Lower lobe of right lung (tissue), 2 donors: ENCODE measurements at places on chromosomes 1 and 21. TPM values are rescaled to one million over a fixed set of nuclear protein-coding genes. Genes with fewer than 3 reads are reported as not detected.
A peak's percentile ranks its signal among the peaks of the same experiment; 100 is the strongest.

Gene CRABP2
- 2.1 TPM for total RNA-seq

Gene LRRC38
- not detected for total RNA-seq

Gene RCAN3
- total RNA-seq: 16.7 TPM

Gene HTR6
- not detected for total RNA-seq

DNA sequence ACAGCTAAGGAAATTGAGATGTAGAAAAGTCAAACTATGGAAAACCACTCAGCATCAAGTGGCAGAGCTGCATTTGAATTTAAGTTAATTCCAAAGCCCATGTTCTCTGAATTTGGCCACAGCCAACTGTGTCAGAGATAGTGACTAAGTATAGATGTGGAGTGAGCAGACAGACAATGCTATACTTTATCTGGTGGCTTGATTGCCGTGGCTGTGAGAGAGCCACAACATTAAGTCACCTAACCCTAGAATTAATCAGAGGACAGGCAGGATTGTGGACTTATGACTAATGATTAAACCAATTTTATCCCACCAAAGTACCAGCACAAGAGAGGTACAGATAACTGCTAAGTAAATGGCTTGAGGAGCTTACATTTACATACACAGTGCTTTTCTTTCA lies 209.8 kb downstream of the TPR start:
- no peak overlapping the region for H3K4me3 ChIP-seq
- H3K4me1 ChIP-seq: no peaks in the 10 kb centered on the region
- DNase-seq: no peak
- peaks cover 5% of the 10 kb centered on the region for H3K36me3 ChIP-seq
- no peak overlapping the region for H3K27ac ChIP-seq
- no peaks in the 10 kb centered on the region for H3K27me3 ChIP-seq

- H3K27me3 ChIP-seq: no peaks in the 10 kb centered on the region
- DNase-seq: no peak
- H3K27ac ChIP-seq: no peak overlapping the region
- peaks cover 17% of the 10 kb centered on the region for H3K4me1 ChIP-seq
Observed at GRCh38 chr21:45347048-45347711, 57.8 kb upstream of the COL18A1 start.

- no peaks in the 10 kb centered on the region for H3K27me3 ChIP-seq
- peaks cover 61% of the 10 kb centered on the region for H3K4me1 ChIP-seq
- peak overlapping the region; percentile 41 for H3K27ac ChIP-seq
- no peak overlapping the region for H3K4me3 ChIP-seq
Observed at GRCh38 chr1:43541141-43541540, 10.5 kb downstream of the PTPRF start.

DNA sequence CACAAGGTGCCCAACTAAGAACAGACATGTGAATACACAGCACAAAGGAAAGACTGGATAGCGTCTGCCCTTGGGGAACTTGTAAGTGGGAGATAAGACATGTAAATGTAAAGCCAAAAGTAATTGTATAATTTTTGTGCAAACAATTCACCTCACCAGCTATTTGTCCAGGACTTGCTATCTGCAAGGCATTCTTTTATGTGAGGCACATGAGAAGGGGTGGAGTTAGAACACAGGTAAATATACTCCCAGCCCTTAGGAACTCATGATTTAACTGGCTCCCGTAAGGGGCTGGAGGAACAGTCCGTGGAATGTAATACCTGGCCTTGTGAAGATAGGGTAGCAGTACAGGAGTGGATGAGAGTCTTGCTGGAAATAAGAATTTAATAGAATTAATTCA lies 61.3 kb downstream of the CDK18 start:
- H3K36me3 ChIP-seq: no peaks in the 10 kb centered on the region
- H3K4me3 ChIP-seq: no peak overlapping the region
- peaks cover 29% of the 10 kb centered on the region for H3K27me3 ChIP-seq

DNA sequence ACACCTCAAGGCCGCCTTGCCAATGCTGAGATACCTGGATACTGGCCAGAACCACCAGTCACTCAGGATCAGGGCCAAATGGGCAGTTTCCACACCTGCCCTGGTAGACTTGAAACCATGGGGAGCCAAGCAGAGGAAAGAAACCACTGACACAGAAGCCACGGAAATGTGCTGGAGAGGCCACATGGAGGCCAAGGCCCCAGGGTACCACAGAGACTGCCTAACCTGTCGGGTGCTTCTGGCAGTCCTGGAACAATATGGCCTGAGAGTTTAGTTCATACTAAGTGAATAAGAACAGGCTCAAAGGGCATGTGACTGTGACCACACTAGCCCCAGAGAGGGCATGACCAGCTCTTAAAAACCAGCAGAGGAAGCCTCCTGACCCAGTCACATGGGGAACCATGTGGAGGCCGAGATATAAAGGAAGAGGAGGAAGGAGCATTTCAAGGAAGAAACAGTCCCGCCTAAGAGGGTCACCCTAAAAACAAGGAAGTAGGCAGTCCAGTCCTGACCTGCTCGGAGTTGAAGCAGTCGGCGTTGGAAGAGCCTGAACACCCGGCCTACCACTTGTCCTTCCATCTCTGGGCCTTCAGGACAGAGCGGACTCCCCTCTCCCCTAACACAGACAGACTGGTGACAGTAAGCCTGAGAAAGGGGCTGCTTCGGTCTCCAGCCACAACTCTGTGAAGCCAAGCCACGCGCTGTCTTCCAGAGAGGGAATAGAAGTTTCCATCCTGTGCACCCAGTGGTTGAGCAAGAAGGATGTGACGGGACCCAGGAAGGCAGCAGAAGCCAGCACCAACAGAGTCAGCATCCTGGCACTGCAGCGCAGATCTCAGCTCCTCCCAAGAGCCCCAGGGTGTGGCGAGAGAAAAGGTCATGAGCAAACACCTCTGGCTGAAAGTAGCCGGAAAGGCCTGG lies at the start of gene DENND2D:
DENND2D (minus strand) TSS at position 766 of the 921 bp plus-strand sequence; CDS start at position 579, 187 bp downstream.
- peak within 1 kb of the TSS; percentile 57 for H3K4me3 ChIP-seq
- H3K27ac ChIP-seq: peak within 1 kb of the TSS; percentile 79
- H3K4me1 ChIP-seq: peaks cover 81% of the 10 kb centered on the region
- no peaks in the 10 kb centered on the region for H3K27me3 ChIP-seq
- peaks cover 38% of the 10 kb centered on the region for H3K36me3 ChIP-seq

DNA sequence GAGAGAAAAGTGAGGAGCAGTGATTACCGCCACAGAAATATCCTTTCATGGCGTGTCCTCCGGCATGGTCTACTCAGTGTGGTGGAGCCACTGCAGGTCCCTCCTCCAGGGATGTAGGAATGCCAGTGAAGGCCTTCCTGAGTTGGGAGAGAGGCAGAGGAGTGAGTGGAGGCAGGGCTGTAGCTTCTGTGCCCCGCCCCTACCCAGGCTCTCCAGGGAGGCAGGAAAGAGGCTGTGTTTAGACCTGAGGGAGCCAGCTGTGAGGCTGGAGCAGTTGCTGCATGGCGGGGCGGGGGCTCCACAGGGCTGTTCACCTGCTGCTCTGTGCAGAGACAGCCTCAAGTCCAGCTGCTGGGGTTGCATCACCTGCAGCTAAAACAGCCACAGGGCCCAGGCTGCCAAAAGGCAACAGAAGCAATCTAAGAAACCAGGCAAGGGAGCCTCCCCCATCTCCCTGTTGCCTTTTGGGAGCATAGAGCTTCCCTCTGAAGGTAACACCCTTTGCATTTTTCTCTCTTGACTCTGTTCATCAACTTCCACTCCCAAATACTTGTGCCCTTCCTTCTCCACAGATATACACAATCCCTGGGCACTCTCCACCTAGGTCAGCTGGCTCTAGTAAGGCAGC lies 801 bp upstream of the ANXA9 start:
- peak; percentile 69 for DNase-seq
- no peaks in the 10 kb centered on the region for H3K27me3 ChIP-seq
- peak overlapping the region; percentile 43 for H3K27ac ChIP-seq
- H3K36me3 ChIP-seq: no peaks in the 10 kb centered on the region

- no peak overlapping the region for H3K4me3 ChIP-seq
- H3K27me3 ChIP-seq: no peaks in the 10 kb centered on the region
- no peak overlapping the region for H3K27ac ChIP-seq
- H3K36me3 ChIP-seq: no peaks in the 10 kb centered on the region
- DNase-seq: no peak
- H3K4me1 ChIP-seq: peaks cover 40% of the 10 kb centered on the region
Observed at GRCh38 chr1:109901141-109901523, 9.5 kb upstream of the CSF1 start.

GRCh38 chr1:20574686-20575540 lies 14.0 kb upstream of the CDA start:
- DNase-seq: peak; percentile 89
- no peak overlapping the region for H3K27ac ChIP-seq
- no peaks in the 10 kb centered on the region for H3K4me1 ChIP-seq
- H3K4me3 ChIP-seq: no peak overlapping the region

GRCh38 chr21:42468491-42469131 lies 27.4 kb downstream of the RSPH1 start:
- DNase-seq: no peak
- H3K36me3 ChIP-seq: no peaks in the 10 kb centered on the region
- H3K4me3 ChIP-seq: no peak overlapping the region
- H3K4me1 ChIP-seq: peaks cover 27% of the 10 kb centered on the region
- H3K27ac ChIP-seq: no peak overlapping the region

GRCh38 chr1:162381941-162382750 lies 618 bp downstream of the C1orf226 start:
- H3K4me1 ChIP-seq: no peaks in the 10 kb centered on the region
- no peaks in the 10 kb centered on the region for H3K27me3 ChIP-seq
- H3K4me3 ChIP-seq: no peak overlapping the region

- H3K27me3 ChIP-seq: peaks cover 21% of the 10 kb centered on the region
- peak within 1 kb of the TSS; percentile 42 for H3K4me3 ChIP-seq
- peak; percentile 49 for DNase-seq
- peaks cover 21% of the 10 kb centered on the region for H3K36me3 ChIP-seq
Observed at GRCh38 chr1:1631782-1632420, at the start of gene MMP23B. Gene MMP23B, plus strand, starts transcription at chr1:1632173. Its CDS starts 46 bp downstream, at chr1:1632219.

GRCh38 chr1:201639391-201639790 lies 100.5 kb downstream of the NAV1 start:
- H3K4me3 ChIP-seq: no peak overlapping the region
- H3K36me3 ChIP-seq: no peaks in the 10 kb centered on the region
- no peaks in the 10 kb centered on the region for H3K27me3 ChIP-seq
- no peak overlapping the region for H3K27ac ChIP-seq
- peaks cover 28% of the 10 kb centered on the region for H3K4me1 ChIP-seq

DNA sequence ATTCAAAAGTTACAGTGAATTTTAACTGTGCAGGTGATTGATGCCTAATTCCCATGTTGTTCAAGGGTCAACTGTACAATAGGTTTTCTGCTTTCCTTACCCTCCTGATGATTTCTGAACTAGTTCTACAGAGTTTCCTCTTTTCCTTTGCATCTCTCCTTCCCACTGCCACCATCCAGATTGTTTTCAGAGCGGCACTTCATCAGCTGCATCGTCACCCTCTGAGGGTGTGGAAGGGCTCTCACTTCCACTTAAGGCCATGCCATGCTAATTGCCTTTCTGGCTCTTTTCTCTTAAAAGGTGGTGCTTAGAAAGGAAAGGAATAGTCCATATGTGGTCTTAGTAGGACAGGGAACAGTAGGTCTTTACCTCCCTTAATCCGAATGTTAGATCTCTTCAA lies 39.1 kb downstream of the DISC1 start:
- H3K36me3 ChIP-seq: no peaks in the 10 kb centered on the region
- DNase-seq: no peak
- no peaks in the 10 kb centered on the region for H3K4me1 ChIP-seq
- no peak overlapping the region for H3K27ac ChIP-seq

DNA sequence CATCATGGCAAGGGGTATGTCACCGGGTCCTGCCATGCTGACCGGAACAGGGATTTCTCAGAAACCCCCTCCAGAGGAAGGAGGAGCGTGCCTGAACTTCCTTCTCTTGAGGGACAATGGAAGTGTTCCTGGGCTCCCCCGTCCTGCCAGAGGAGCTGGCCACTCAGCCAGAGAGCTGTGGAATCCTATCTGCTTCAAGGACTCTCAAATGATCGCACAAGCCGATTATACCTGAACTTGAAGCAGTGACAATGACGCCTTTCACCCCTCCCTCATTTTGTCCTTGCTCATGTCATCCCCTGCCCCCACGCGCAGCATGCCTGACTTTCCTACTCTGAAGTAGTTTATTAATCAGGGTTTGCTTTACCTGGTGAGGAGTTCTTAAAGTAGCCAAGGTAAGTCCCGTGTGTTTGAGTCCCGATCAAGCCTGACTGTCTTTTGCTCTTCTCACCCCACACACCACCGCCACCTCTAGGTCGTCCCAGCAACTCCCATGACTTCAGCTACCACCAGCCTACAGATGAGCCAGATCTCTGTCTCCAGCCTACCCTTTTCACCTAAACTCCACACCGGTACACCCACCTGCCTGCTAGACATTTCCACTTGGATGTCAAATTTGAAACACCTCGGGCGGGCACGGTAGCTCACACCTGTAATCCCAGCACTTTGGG lies 25.0 kb upstream of the PRELP start:
- H3K4me1 ChIP-seq: peaks cover 12% of the 10 kb centered on the region
- DNase-seq: no peak
- no peaks in the 10 kb centered on the region for H3K36me3 ChIP-seq

GRCh38 chr1:170063109-170063826 lies 11.2 kb downstream of the KIFAP3 start:
- no peak for DNase-seq
- no peaks in the 10 kb centered on the region for H3K36me3 ChIP-seq
- no peaks in the 10 kb centered on the region for H3K27me3 ChIP-seq
- no peak overlapping the region for H3K4me3 ChIP-seq
- H3K27ac ChIP-seq: no peak overlapping the region

DNA sequence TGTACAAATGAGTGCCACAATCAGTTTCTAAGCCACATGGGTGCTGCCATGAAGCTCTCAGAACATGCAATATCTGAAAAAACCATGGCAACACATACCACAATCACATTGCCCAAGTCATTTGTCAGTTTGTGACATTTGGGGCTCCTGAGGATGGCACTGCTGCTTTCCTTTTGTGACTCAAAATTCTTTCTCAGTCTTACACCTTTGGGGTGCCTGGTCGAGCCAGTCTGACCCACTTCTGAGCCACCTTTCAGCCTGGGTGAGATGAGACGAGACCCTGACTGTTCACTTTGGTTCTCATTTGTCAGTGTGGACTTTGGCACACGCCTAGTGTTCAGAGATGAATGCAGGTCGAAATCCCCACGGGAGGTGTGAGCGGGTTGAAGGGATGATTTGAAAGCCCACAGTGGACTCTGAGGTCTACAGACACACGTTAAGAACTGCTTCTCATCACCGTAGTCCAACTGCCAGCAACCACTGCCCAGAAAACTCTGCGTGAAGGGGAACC lies 8.0 kb downstream of the BATF3 start:
- no peak for DNase-seq
- peaks cover 3% of the 10 kb centered on the region for H3K27me3 ChIP-seq
- no peak overlapping the region for H3K4me3 ChIP-seq
- H3K27ac ChIP-seq: no peak overlapping the region
- no peaks in the 10 kb centered on the region for H3K4me1 ChIP-seq

GRCh38 chr1:95615421-95615820 lies 381.4 kb downstream of the RWDD3 start:
- H3K36me3 ChIP-seq: no peaks in the 10 kb centered on the region
- H3K4me1 ChIP-seq: no peaks in the 10 kb centered on the region
- no peak for DNase-seq
- H3K27ac ChIP-seq: no peak overlapping the region
- no peak overlapping the region for H3K4me3 ChIP-seq

- no peak overlapping the region for H3K27ac ChIP-seq
- no peaks in the 10 kb centered on the region for H3K27me3 ChIP-seq
- no peak overlapping the region for H3K4me3 ChIP-seq
- H3K4me1 ChIP-seq: peaks cover 77% of the 10 kb centered on the region
Observed at GRCh38 chr1:88877382-88877825, 14.0 kb downstream of the GTF2B start.
